ENCODE measurements at places on chromosomes 4 and X. TPM values are rescaled to one million over a fixed set of nuclear protein-coding genes. Genes with fewer than 3 reads are reported as not detected.

XAGE1A gene
- not detected for total RNA-seq

CLCN4 gene
- 5.0 TPM for total RNA-seq

GRCh38 chr4:101020956-101021355, 326.4 kb downstream of the PPP3CA start:
- H3K36me3 ChIP-seq: peaks cover 3% of the 10 kb centered on the region
- no peak for DNase-seq
- no peak overlapping the region for H3K27ac ChIP-seq
- H3K4me3 ChIP-seq: no peak overlapping the region
- H3K27me3 ChIP-seq: no peaks in the 10 kb centered on the region
- H3K4me1 ChIP-seq: peaks cover 19% of the 10 kb centered on the region

SOWAHD gene
- not detected for total RNA-seq

- DNase-seq: no peak
- no peaks in the 10 kb centered on the region for H3K27me3 ChIP-seq
- no peaks in the 10 kb centered on the region for H3K4me1 ChIP-seq
- H3K36me3 ChIP-seq: no peaks in the 10 kb centered on the region
These were observed 75.9 kb upstream of the CAMK2D start for GRCh38 chr4:113837397-113837796.

GRCh38 chr4:11416071-11416766, 12.5 kb downstream of the HS3ST1 start:
- no peaks in the 10 kb centered on the region for H3K27me3 ChIP-seq
- H3K4me1 ChIP-seq: no peaks in the 10 kb centered on the region
- H3K4me3 ChIP-seq: no peak overlapping the region
- DNase-seq: no peak

DNA sequence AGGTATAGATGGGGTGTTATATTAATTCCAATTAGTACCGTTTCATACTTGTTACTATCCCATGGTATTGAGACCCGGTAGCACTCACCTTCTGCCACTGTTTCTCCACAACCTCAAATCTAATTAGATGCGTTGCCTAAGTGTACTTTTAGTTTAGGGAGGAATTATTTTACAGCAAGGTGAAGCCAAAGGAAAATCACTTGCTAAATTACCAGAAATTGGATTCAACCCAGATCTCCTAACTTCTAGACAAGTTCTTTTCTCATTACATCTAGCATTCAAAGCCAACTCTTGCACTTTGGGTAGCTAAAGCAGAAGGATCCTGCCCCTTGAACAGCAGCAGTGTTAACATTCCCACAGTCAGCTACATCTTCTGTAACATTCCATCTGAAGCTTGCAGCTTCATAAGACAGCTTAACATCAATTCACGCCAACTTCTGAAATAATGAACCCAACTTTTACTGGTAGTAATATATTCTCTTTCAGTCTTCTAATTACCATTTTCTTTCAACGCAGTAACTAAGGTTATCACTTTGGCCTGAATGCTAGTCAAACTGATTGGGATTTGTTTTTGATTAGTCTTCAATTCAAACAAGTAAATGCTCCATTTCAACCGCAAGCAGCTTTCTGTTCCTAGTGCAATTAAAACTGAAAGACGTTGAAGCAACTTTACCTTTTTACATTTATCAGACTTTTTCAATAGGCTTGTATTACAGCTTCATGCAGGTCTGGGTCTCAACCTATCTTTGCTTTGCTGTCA, 934 bp upstream of the SEC31A start:
- no peak for DNase-seq
- peaks cover 12% of the 10 kb centered on the region for H3K4me1 ChIP-seq
- H3K36me3 ChIP-seq: no peaks in the 10 kb centered on the region
- peak overlapping the region; percentile 93 for H3K27ac ChIP-seq
- H3K27me3 ChIP-seq: no peaks in the 10 kb centered on the region

CYLC1 gene
- not detected for total RNA-seq

UNC5C gene
- total RNA-seq: 1.8 TPM

DNA sequence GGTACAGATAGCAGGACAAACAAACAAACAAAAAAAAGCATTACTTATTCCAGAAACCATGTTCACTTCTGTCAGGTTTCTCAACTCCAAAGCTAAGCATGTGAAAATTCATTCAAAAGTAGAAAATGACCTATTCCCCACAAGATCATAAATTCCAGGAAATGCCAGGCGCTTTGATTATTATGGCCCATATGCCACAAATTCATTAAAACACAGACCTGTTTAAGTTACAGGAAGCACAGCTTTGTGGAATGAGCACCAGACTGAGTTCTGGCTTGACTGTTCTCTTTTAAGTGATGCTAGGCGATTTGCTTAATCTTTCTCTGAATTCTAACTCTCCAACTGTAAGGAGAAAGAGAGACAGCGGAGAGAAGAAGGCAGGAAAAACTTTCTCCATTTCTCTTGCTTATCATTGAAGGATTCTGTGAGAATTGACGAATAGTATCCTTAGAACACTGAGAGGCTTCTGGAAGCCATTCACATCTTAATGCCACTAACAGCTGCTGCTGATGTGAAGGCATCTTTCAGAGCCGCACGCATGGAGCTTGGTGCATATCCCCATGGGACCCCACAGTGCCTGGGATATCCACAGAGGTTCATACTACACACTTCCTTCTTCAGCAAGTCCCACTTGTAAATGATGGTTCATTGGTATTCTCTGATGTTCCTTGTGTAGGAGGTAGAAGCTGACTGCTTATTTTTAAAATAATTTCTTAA, 138.0 kb downstream of the ZNF674 start:
- H3K4me1 ChIP-seq: no peaks in the 10 kb centered on the region
- DNase-seq: no peak
- no peak overlapping the region for H3K27ac ChIP-seq
- H3K4me3 ChIP-seq: no peak overlapping the region

DNA sequence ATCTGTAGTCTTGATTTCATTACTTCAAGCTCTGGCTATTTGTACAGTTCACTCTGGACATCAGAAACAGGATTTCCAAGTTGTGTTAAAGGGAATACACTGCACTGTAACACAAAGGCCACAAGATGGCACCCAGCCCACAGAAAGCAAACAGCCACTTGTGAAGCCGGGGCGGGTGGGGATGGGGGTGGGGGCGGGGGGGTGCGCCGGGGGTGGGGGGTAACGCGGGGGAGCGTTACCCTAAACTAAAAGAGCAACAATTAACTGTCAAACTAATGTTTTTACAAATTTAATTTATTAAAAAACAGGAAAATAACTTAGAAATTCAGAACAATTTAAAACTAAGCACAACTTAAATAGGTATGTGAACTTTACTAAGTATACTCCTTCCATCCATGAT, 27.3 kb downstream of the PRDX4 start:
- DNase-seq: peak; percentile 18
- H3K36me3 ChIP-seq: no peaks in the 10 kb centered on the region
- no peaks in the 10 kb centered on the region for H3K4me1 ChIP-seq
- H3K27ac ChIP-seq: no peak overlapping the region
- H3K27me3 ChIP-seq: no peaks in the 10 kb centered on the region
- no peak overlapping the region for H3K4me3 ChIP-seq

CCKAR gene
- not detected for total RNA-seq

GRCh38 chr4:150253965-150254630, 175.9 kb downstream of the DCLK2 start:
- no peak overlapping the region for H3K27ac ChIP-seq
- H3K4me3 ChIP-seq: no peak overlapping the region
- peaks cover 51% of the 10 kb centered on the region for H3K36me3 ChIP-seq

- H3K36me3 ChIP-seq: no peaks in the 10 kb centered on the region
- H3K4me3 ChIP-seq: no peak overlapping the region
- no peak overlapping the region for H3K27ac ChIP-seq
These were observed 467.9 kb downstream of the INPP4B start for GRCh38 chr4:142378179-142378578.

- no peak for DNase-seq
- no peak overlapping the region for H3K27ac ChIP-seq
- no peak overlapping the region for H3K4me3 ChIP-seq
- H3K4me1 ChIP-seq: no peaks in the 10 kb centered on the region
- H3K27me3 ChIP-seq: no peaks in the 10 kb centered on the region
- H3K36me3 ChIP-seq: no peaks in the 10 kb centered on the region
These were observed 399.1 kb downstream of the INPP4B start for GRCh38 chr4:142447009-142447408.

PLRG1 gene
- 36.8 TPM for total RNA-seq

- no peak overlapping the region for H3K4me3 ChIP-seq
- no peaks in the 10 kb centered on the region for H3K36me3 ChIP-seq
- no peak overlapping the region for H3K27ac ChIP-seq
- no peaks in the 10 kb centered on the region for H3K4me1 ChIP-seq
- H3K27me3 ChIP-seq: no peaks in the 10 kb centered on the region
- no peak for DNase-seq
These were observed 26.4 kb downstream of the PPP1R2C start for GRCh38 chrX:42751573-42751972.

MAGEA8 gene
- not detected for total RNA-seq

DNA sequence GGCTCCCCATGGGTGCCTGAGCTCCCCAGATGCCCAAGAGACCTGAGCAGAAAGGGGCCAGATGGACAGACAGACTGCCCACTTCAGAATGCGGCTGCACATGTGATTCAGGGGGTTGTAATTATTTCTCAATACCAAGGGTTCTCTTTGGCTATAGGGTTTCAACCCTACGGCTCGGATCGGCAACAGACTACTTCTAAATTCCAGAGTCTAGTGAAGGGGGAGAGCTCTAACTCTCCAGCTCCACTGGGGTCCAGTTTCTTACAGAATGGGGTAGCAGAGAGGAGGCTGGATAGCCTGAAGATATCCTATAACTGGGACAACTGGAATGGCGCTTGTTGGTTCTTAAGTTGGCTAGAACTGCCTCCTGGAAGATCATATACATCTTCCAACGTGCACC, 136.3 kb downstream of the MGST2 start:
- H3K36me3 ChIP-seq: no peaks in the 10 kb centered on the region
- no peaks in the 10 kb centered on the region for H3K4me1 ChIP-seq
- H3K27ac ChIP-seq: no peak overlapping the region
- no peak for DNase-seq

GRCh38 chr4:98528882-98529281, 129.5 kb downstream of the TSPAN5 start:
- no peaks in the 10 kb centered on the region for H3K4me1 ChIP-seq
- DNase-seq: no peak
- no peaks in the 10 kb centered on the region for H3K36me3 ChIP-seq
- H3K4me3 ChIP-seq: no peak overlapping the region

NLGN3 gene
- 19.2 TPM for total RNA-seq

- H3K27me3 ChIP-seq: no peaks in the 10 kb centered on the region
- H3K27ac ChIP-seq: peak overlapping the region; percentile 83
- H3K4me3 ChIP-seq: no peak overlapping the region
These were observed 300.3 kb upstream of the IGFBP7 start for GRCh38 chr4:57410331-57411052.

PDGFRA gene
- total RNA-seq: 103 TPM

SLITRK4 gene
- 2.7 TPM for total RNA-seq

F8A2 gene
- total RNA-seq: 15.6 TPM

GRCh38 chr4:165184220-165184619, 23.1 kb upstream of the KLHL2 start:
- no peak overlapping the region for H3K4me3 ChIP-seq
- H3K4me1 ChIP-seq: no peaks in the 10 kb centered on the region
- H3K27me3 ChIP-seq: no peaks in the 10 kb centered on the region
- no peak overlapping the region for H3K27ac ChIP-seq
- DNase-seq: no peak
- H3K36me3 ChIP-seq: no peaks in the 10 kb centered on the region

CCDC160 gene
- total RNA-seq: not detected

DCAF4L1 gene
- under 0.01 TPM for total RNA-seq

FGFR3 gene
- total RNA-seq: 11.2 TPM

DNA sequence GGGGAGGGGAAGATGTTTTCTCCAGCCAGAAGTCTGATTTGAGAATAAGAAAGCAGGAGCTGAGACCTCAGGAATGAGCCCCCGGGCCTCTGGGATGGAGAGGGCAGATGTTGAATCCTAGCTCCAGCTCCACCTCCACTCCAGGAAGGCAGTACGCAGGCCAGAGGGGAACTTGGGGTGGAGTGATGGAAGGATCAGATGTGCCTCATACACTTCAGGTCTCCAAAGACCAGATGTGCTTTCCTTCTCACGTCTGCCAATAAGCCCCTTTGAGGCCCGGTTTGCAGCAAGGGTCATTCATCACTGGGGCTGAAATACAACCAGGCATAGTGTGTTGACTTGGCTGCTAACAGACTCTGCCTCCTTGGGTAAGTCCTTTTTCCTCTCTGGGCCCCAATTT, 28.1 kb downstream of the STARD8 start:
- no peaks in the 10 kb centered on the region for H3K4me1 ChIP-seq
- H3K4me3 ChIP-seq: no peak overlapping the region
- H3K27ac ChIP-seq: no peak overlapping the region
- H3K27me3 ChIP-seq: no peaks in the 10 kb centered on the region
- DNase-seq: no peak

GRCh38 chrX:2650037-2650436, 41.1 kb upstream of the CD99 start:
- H3K27ac ChIP-seq: no peak overlapping the region
- H3K4me1 ChIP-seq: no peaks in the 10 kb centered on the region
- DNase-seq: no peak
- no peak overlapping the region for H3K4me3 ChIP-seq

IL2 gene
- 0.98 TPM for total RNA-seq

FAM133A gene
- total RNA-seq: 0.42 TPM

DNA sequence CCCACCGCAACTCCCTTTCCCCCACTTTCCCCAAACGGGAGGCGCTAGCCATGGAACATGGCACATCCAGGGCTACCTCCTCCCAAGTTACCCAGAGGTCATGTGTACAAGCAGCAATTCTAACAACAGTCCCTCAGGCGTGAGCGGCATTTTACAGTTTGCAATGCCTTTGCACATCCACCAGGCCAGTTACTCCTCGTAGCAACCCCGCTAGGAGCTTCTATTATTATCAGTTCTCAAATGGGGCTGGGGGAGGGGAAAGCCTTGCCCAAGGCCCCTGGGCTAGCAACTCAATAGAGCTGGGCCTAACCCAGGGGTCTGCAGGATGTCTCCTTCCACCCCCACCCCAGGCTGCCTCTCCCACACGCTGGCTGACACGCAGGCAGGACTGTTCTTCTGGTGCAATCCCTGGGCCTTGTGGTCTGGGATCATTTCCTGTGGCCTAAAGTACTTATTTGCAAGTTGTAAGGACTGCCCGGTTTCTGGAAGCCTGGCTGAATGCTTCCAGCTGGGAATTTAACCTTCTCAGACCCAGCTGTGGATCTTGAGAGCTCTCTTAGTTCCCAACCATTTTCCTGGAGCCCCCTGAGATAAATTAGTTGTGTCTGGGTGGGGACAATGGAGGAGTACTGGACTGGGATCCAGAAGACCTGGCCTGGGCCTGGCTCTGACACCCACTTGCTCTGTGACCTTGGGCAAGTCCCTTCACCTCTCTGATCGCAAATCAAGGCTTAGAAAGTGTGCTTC, 27.7 kb downstream of the PJA1 start:
- H3K4me1 ChIP-seq: peaks cover 59% of the 10 kb centered on the region
- DNase-seq: peak; percentile 26
- no peaks in the 10 kb centered on the region for H3K36me3 ChIP-seq
- H3K4me3 ChIP-seq: no peak overlapping the region
- H3K27me3 ChIP-seq: no peaks in the 10 kb centered on the region

CHM gene
- total RNA-seq: 19.9 TPM

SLC34A2 gene
- not detected for total RNA-seq

Measured in tibial nerve (tissue), 4 donors.